ENCODE measurements at places on chromosomes 6 and 20.
A peak's percentile ranks its signal among the peaks of the same experiment; 100 is the strongest.

- DNase-seq = no peak
Measured at GRCh38 chr20:10558635-10559187, 115.1 kb downstream of the JAG1 start.

GRCh38 chr6:17589406-17590096 lies 10.6 kb upstream of the FAM8A1 start:
- peak; percentile 94 for DNase-seq

DNA sequence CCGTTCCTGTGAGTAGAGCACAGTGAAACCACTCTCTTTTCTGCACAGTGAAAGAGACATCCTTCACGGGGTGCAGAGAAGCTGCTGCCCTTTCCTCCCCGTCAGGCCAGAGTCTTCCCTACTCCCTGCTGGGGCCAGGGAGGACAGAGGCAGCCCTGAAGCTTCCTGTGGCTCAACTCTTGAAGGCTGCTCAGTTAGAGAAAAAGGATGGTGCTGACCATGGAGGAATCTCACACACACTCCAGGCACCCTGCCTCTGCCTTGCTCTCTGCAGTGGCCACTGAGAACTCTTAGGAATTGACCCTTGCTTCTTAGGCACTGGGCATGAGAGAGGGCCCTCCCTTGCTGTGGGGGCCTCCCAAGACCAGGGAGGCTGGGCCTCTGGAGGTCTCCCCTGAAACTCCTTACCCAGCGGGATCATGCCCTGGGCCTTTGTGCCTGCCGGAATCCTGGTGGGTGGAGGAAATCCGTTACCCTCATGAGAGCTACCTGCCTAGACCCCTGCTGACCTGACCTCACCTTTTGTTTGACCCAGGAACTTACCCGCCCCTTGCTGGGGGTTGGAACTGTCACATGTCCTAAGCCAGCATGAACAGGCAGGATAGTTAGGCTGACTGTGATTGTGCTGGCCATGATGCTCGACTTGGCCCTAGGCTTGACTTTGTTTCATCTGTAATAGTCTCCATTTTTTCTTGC lies 65.0 kb upstream of the CD93 start:
- DNase-seq = no peak

GRCh38 chr6:40166963-40167362 lies 232.7 kb upstream of the MOCS1 start:
- no peak for DNase-seq

- DNase-seq = peak; percentile 6
Measured at GRCh38 chr20:42027746-42028268, 409.6 kb upstream of the CHD6 start.

- peak; percentile 1 for DNase-seq
Measured at GRCh38 chr6:97594844-97595243, 311.8 kb upstream of the MMS22L start.

DNA sequence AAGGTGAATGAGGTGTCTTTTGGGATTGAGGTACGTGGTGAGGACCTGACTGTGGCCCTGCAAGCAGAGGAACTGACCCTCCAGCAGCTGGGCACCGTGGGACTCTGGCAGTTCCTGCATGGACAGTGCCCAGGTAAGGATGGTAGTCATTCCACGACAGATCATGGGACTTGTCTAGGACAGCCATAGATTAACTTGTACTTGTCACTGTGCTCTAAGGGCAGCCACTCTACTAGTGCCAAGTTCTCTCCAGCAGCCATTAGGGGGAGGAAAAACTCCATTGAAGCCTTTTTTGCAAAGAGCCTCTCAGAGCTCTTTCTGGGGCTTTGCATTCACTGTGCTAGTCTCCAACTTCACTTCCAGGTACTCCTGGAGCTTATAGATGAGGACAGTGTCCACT lies 20.4 kb downstream of the TAF11 start:
- DNase-seq = no peak

- no peak for DNase-seq
Measured at GRCh38 chr6:113893866-113894265, 36.7 kb downstream of the MARCKS start.

DNA sequence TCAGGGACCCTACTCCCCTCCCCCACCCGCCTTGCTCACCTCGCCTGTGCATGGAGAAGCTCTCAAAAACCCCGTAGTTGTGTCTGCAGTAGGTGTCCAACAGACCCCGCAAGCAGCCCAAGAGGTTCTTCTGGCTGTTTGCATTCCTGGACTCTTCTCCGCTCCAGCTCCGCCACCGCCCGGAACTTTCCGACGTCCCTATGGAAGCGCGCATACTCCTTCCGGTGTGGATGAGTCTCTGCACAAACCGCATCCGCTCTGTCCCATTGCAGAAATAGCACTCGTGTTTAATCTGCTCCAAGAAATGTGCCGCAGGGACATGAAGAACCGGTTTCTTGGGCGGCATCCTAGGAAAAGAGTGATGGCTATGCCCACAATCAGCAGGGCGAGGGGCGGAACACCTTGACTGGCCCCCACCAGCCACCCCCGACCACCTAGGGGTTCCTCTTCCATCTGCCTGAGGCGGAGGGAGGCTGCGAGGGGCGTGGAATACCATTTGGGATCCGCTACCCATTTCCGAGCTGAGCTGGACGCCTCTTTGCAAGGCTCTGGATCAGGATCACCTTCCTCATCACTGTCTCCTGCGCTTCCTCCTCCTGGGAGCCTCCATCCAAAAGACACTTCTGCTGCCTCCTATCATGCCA lies 20.2 kb downstream of the HLA-DRA start:
- no peak for DNase-seq

DNA sequence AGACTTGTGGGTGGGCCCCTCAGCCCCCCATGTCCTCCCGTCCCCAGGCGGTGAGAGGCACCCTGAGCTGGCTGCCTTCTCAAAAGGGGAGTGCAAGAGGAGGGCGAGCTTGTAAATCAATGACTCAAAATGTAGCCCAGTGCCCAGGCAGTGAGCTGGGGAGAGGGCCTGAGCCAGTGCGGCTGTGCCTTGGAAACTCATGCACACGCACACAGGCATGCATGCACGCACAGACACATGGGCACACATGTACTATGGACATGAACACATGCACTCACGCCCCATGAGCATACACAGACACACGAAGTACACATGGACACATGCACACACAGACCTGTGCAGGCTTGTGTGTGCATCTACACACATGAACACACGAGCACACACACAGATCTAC lies 133.5 kb downstream of the TAF4 start:
- DNase-seq = no peak

GRCh38 chr6:169618526-169619490 lies 83.0 kb downstream of the WDR27 start:
- DNase-seq = no peak

GRCh38 chr20:58109126-58109880 lies 119.2 kb downstream of the ANKRD60 start:
- no peak for DNase-seq

- no peak for DNase-seq
Measured at GRCh38 chr6:79446006-79446405, 91.2 kb downstream of the LCA5 start.

- DNase-seq = no peak
Measured at GRCh38 chr6:109379711-109380110, 2.6 kb downstream of the CD164 start.

- no peak for DNase-seq
Measured at GRCh38 chr6:26457264-26457805, 420 bp upstream of the BTN2A1 start.

DNA sequence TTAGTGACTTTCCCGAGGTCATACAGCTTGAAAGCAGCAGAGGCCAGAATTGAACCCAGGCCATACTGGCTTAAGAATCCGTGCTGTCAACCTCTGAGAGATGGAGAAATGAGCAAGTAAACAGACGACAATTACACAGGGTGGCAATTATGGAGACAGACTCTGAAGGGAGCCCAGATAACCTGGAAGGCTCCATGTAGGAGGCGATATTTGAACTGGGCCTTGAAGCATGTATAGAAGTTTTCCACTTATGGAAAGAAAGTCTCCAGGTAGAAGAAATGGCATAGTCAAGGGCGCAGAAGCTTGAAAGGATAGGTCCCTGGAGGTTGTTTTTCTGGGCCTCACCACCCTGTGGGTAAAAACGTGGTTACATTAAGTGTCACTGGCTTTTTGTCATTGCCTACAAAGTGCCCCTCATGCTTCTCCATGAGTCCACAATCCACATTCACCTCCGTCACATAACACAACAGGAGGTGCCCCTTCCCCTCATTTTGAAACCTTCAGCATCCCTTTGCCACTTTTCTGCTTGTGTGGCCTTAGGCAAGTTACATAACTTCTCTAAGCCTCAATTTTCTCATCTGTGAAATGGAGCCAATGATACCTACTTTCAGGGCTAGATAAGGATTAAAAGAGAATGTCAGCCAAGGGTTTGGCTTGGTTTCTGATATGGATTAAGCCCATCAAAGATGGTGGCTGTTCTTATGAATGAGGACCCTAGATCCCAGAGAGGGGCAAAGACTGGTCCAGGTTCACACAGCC lies 5.9 kb upstream of the BPI start:
- DNase-seq = no peak

- no peak for DNase-seq
Measured at GRCh38 chr6:76264468-76264867, 192.0 kb upstream of the IMPG1 start.

- no peak for DNase-seq
Measured at GRCh38 chr6:72589096-72589495, 32.8 kb upstream of the KCNQ5 start.

- no peak for DNase-seq
Measured at GRCh38 chr6:149890629-149891045, 7.3 kb downstream of the RAET1E start.

DNA sequence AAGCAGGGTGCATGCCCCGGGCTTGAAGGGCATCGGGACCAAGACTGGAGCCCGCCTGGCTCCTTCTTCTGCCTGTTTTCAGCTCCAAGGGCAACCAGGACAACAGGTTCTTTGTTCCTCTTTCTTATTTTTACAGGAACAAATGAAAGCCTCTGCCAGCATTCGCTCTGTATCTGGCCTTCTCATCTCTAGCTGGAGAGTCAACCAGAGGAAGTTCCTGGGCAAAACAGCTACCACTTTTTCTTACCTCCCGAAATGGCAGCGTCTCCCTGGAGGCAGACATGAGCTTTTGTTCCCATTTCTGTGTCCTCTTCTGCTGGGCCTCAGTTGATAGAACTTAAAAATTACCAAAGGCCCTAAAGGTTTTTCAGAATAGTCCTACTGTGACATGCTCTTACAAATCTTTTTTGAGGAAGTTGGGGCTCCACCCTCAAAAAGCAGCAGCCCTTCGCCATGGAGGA lies 74.1 kb upstream of the NAA20 start:
- DNase-seq = no peak

DNA sequence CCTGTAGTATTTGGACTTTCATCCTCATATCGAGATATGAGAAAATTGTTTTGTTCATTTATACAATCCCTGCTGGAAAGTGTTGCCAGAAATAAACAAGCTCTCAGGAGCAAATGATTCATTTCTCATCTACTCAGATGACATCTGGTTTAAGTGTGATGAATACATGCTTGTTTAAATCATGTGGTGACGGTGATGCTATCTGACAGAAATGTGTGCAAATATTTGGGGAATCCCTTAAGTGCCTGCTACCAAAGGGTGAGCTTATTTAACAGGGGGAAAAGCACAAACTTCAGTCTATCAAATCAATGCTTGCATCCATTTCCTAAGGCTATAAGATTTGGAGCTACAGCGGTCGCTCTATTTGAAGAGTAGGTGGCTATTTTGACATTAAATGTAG lies 368.3 kb upstream of the SASH1 start:
- DNase-seq = no peak

DNA sequence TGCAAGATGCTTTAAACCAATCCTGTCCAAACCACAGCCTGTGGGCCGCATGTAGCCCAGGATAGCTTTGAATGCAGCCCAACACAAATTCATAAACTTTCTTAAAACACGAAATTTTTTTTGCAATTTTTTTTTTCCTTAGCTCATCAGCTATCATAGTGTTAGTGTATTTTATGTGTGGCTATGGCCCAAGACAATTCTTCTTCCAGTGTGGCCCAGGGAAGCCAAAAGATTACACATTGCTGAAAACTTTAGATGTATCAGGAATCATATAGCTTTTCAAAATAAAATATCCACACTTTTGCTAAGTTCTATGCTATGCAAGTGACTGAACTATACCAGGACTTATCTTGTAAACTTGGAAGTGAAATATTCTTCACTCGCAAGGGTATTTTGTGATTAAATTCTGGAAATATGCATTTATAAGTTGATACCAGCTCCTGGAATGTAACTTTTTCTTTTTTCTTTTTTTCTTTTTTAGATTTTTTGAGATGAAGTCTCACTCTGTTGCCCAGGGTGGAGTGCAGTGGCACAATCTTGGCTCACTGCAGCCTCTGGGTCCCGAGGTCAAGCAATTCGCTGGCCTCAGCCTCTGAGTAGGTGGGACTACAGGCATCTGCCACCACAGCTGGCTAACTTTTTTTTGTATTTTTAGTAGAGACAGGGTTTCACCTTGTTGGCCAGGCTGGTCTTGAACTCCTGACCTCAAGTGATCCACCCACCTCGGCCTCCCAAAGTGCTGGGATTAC lies 49.8 kb downstream of the MTHFD1L start:
- DNase-seq = no peak

DNA sequence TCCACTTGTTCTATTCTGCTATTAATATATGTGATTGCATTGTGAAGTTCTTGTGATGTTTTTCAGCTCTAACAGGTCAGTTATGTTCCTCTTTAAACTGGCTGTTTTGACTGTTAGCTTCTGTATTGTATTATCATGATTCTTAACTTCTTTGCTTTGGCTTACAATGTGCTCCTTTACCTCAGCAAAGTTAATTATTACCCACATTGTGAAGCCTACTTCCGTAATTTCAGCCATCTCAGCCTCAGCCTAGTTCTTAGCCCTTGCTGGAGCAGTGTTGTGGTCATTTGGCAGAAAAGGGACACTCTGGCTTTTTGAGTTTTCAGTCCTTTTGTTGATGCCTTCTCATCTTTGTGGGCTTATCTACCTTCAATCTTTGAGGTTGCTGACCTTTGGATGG lies 440.2 kb downstream of the TBC1D32 start:
- DNase-seq = no peak

DNA sequence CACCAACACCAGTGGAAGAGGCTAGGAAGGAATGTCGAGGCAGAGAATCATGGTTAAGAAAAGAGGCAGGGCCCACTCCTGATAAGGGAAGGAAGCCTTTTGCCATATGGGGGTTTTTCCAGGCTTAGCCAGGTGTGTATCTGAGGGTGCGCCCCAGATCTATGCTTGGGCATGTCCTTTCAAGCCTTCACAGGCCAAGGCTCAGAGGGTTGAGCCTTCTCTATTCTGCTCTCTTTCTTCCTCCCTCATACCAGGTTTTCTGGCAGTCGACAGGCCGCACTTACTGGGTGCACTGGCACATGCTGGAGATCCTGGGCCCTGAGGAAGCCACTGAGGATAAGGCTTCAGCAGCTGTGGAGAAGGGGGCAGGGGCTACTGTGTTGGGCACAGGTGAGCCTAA lies 4.7 kb downstream of the CUL9 start:
- no peak for DNase-seq

DNA sequence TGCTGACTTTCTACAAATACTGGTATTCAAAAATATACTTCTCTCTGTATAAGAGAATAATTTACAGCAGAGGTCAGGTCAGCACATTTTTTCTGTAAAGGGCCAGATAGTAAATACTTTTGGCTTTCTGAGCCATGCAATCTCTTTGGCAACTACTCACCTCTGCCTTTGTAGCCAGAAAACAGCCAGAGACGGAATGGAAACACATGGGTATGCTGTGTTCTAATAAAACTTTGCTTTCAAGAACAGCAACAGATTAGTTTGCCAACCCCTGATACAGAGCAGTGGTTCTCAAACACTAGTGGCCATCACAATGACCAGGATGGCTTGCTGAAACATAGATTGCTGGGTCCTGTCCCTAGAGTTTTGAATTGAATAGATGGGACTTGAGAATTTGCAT lies 46.3 kb downstream of the SYCP2L start:
- no peak for DNase-seq

- DNase-seq = no peak
Measured at GRCh38 chr6:118808793-118809638, 84.9 kb upstream of the ASF1A start.

- no peak for DNase-seq
Measured at GRCh38 chr6:167839343-167839742, 12.6 kb downstream of the AFDN start.

All from ACHN (cell line).